Hypothalamus (tissue), 51 donors: ENCODE measurements at places on chromosomes 3 and 15.

GRCh38 chr15:91068436-91068835 is 31.6 kb upstream of the SV2B start:
- no peak for DNase-seq

- no peak for DNase-seq
Observed at GRCh38 chr15:68503791-68504680, 72.1 kb upstream of the ITGA11 start.

- DNase-seq = no peak
Observed at GRCh38 chr15:67120839-67121643, 55.6 kb downstream of the SMAD3 start.

DNA sequence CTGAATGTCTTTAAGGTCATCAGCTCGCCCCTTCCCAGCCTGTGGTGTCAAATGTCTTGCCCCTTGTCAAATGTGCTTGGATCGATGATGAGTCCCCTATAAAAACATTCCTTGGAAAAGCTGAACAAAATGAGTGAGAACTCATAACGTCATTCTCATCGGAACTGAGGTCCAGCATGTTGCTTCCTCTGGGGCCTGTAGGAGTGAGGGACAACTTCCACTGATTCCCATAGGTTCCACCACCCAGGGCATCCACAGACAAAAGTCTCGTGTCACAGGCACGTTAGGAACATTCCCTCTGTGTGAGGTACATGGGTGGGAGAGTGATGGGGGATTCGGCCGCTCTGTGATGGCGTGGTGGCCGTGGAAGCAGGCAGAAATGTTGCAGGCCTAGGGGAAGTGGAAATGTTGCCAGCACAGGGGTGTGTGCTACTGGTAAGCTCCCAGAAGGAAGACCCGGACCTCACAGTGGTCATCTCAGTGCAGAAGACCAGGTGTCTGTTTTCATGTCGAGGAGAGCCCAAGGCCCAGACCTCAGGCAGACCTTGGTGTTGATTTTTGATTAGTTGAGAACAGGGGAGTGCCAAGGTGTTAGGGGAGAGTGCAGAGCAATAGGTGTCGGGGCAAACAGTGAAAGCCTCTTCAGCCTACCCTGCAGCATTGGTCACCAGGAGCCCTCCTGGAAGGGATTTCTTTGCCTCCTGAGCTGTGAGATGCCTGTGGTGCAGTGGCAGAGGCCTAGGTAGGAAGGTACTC is 96.8 kb downstream of the SNRPN start:
- no peak for DNase-seq

GRCh38 chr3:138935863-138936740 is 10.8 kb downstream of the FOXL2 start:
- DNase-seq = peak; percentile 69

DNA sequence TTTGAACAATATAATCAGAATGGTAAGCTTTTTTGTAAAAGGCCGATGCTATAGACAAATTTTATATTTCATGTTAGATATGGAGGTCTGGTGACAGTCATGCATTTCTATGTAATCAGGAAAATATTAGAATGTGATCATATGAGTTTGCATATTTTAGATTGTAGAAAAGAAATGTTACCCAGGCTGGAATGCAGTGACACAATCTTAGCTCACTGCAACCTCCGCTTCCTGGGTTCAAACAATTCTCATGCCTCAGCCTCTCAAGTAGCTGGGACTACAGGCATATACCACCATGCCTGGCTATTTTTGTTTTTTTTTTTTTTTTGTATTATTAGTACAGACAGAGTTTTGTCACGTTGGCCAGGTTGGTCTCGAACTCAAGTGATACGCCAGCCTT is 152.0 kb downstream of the LMLN start:
- no peak for DNase-seq

GRCh38 chr3:11072631-11073030 is 80.1 kb downstream of the SLC6A1 start:
- no peak for DNase-seq

GRCh38 chr15:101326462-101327146 is 31.6 kb upstream of the SNRPA1 start:
- DNase-seq = no peak

DNA sequence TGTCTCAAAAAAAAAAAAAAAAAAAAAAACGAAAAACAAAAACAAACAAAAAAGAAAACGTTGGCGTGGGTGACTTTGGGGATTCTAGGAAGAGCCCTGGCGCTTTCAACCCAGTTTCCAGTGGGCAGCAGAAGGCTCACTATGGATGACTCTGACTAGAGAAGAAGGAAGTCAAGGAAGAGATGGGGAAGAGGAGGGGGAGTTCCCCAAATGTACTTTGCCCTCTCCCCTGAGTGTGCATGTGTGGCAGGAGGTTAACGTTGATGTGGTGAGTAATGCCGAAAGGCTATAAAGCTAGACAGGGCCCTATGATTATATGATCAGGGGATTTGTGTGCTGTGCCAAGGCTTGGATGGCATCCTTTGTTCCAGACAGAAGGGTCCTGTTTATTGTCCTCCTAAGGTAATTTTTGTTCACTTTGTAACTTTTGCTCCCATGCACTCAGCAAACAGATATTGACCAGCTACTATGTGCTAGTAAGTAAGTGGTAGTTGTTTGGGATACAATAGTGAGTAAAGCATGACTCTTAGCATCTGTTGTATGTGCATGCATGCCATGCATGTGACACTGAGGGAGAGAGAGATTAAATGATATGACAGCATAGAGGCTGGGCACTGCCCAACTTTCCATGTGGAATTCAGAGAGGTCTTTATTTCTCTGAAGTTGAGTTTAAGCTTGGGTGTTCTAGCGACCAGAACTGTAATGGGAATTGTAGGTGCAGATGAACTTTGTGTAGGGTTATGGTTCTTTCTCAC is 750 bp upstream of the HHLA2 start:
- DNase-seq = no peak

DNA sequence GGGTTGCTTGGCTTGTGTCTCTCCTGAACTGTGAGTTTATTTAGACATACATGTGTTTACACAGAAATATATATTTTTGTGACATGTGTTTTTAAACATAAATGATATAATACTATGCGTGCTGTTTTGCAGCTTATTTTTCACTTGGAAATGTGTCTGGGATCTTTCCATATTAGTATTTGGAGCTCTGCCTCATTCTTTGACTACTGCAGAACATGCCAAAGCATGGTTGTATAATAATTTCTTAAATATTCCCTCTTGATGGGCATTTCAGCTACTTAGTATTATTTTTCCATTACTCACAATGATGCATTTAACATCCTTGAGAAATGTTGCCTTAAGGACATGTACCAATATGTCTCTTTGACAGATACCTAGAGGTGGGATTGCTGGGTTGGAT is 19.5 kb downstream of the ANAPC13 start:
- DNase-seq = no peak

- DNase-seq = no peak
Observed at GRCh38 chr3:10927551-10927950, 65.0 kb upstream of the SLC6A1 start.

GRCh38 chr3:72907731-72908620 is 20.1 kb downstream of the GXYLT2 start:
- no peak for DNase-seq

DNA sequence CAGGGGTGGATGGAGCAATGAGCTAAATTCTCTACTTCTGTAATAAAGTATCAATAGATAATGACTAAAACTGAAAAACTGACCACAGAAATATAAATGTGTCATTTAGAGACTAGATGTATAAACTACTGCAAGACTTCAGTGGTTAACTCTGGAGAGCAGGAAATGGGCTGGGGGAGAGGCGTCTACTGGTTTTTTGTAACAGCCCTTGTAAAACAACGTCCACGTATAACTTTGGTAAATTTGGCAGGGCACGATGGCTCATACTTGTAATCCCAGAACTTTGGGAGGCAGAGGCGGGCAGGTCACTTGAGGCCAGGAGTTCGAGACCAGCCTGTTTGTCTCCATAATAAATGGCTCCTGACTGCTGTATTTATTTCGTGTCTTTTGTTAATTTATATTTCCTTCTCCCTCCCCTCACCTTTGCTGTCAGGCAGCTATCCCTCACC is 12.5 kb downstream of the RAB27A start:
- no peak for DNase-seq

GRCh38 chr15:90780916-90781315 is 63.8 kb downstream of the BLM start:
- DNase-seq = no peak

GRCh38 chr15:70569091-70569713 is 194.2 kb downstream of the UACA start:
- DNase-seq = peak; percentile 54

DNA sequence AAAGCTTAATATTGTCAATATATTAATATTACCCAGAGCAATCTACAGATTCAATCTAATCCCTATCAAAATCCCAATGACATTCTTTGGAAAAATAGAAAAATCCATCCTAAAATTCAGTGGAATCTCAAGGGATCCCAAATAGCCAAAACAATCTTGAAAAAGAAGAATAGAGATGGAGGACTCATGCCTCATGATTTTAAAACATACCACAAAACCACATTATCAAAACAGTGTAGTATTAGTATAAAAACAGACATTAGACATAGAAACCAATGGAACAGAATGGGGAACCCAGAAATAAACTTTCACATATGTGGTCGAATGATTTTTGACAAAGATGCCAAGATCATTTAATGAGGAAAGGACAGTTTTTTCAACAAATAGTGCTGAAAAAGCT is 14.6 kb downstream of the NEK4 start:
- DNase-seq = no peak

DNA sequence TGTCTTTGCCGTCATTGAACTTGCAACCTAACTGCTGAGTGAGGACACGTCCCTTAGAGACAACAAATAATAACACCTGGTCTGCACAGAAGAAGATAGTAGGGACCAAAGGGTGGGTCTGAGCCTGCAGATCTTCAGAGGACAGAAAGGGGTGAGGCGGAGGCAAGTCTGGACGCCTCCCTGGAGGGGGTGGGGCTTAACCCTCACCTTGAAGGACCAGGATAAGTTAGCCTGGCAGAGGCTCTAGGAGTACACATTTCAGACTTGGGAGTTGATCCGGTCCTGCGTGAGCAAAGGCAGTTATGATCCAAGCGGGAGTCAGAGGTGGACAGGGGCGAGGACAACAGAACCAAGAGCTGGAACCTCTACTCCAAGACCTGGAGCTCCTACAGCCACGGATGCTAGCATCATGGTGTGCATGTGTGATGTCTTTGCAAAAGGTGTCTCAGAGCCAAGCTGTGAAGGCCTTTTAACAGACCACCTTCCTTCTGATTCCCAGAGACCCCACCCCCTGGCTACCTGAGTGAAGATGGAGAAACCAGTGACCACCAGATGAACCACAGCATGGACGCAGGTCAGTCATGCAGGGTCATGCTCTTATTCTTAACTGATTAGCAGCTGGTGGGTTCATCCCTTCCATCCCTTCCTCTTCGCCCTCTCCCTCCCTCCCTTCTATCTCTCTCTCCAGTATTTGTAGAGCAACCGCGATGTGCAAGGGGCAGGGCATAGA is 88.0 kb downstream of the AAGAB start:
- no peak for DNase-seq

GRCh38 chr3:138945709-138946662 is 951 bp downstream of the FOXL2 start:
- DNase-seq = no peak

DNA sequence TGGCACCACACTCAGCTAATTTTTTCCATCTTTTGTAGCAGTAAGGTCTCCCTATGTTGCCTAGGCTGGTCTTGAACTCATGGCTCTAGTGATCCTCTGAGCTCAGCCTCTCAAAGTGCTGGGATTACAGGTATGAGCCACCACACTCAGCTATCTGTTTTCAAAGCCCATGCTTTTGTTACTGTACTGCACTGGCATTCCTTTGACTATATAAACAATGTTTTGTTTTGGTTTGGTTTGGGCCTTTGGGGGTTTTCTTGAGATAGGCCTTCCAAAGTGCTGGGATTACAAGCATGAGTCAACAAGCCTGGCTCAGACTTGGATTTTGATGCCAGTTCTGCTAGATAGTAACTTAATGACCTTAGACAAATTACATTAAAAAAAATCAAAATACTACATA is 89.7 kb upstream of the GK5 start:
- no peak for DNase-seq

DNA sequence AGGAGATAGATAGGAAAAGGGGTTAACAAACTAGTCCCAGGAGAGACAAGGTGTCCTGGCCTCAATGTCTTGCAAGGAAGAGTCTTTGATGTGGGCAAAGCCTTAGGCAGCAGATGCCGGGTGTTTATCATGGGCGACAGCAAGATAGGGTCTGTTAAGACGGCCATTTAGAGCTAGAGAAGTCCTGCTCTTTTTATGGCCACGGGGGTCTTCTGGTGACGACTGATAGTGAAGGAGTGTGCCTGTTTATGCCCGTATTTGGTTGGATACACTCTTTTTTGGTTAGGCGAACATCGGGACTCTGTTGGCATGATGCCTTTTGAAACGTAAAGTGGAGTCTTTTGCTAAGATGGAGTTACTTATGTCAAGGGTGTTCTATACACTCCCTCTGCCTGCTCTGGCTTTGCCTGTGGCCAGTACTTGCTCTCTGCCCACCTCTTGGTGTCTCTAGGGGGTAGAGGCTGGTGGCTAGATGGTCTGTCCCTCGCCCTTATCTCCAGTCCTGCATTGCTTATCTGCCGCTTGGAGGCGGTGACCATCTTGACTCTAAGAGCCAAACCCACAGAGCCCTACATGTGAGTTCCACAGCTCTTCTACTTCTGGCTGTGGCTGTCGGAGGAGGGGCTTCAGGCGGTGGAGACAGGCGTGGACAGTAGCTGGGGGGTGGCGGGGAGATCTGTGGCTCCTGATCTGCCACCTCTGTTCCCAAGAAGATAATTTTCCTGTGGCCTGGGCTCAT is 55.8 kb upstream of the ZBTB38 start:
- no peak for DNase-seq

DNA sequence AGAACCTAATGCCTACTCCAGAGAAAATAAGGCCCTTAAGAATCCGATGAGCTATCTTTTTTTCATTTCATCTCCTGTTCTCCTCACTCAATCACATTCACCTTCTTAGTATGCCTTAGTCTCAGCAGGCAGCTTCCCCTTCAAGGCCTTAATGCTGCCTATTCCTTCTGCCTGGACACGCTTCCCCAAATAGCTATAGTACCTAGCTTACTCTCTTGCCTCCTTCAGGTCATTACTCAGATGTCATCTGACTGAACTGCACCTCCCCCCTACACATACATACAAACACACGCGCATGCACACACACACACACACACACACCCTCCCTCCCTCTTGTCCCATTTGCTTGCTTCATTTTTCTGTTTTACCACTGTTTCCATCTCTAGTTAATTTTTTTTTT is 191.5 kb upstream of the MLF1 start:
- no peak for DNase-seq

GRCh38 chr3:149152420-149152819 is 23.0 kb downstream of the HPS3 start:
- no peak for DNase-seq

- DNase-seq = no peak
Observed at GRCh38 chr3:60269377-60269776, 981.9 kb downstream of the FHIT start.

DNA sequence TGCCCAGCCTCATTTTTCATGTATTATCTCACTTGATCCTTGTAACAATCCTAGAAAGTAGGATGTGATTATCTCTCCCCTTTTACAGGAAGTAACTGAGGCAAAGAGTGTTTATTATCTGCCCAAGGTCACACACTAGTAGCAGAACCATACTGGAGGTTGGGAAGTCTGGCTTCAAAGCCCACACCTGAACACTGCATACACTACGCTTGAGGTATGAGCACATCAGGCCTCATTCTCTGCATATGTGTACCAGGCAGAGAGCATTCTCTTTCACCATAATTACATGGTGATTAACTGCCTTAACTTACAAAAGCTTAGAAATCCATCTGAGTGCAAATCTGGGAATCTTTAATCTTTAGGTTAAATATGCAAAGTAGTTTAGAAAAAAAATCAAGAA is 361.8 kb downstream of the MFSD1 start:
- no peak for DNase-seq
